ENCODE measurements at places on chromosomes 7 and 10.

- no peak for DNase-seq
These were observed 5.7 kb downstream of the GLRX3 start for GRCh38 chr10:130141878-130142277.

- peak; percentile 27 for DNase-seq
These were observed 23.1 kb downstream of the DNAJB9 start for GRCh38 chr7:108592646-108593201.

- DNase-seq, result no peak
These were observed 369.4 kb upstream of the IGFBP3 start for GRCh38 chr7:46290374-46291049.

DNA sequence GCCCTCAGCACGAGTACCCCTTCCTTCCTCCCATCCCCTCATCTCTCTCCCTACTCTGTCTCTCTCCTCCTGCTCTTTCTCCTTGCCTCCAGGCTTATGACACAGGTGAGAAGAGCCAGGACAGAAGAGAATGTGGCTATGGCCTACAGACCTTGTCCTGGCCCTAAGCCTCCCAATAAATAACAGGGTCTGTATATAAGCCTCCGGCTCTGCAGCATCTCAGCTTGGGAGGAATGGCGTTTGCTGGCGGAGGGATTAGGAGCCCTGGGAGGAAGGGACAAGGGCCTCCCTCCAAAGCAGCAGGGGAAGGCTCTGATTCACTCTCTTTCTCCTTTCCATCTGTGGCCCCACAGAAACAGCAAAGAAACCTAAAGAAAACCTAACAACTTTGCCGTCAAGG, 45.8 kb downstream of the COL13A1 start:
- DNase-seq, result no peak

DNA sequence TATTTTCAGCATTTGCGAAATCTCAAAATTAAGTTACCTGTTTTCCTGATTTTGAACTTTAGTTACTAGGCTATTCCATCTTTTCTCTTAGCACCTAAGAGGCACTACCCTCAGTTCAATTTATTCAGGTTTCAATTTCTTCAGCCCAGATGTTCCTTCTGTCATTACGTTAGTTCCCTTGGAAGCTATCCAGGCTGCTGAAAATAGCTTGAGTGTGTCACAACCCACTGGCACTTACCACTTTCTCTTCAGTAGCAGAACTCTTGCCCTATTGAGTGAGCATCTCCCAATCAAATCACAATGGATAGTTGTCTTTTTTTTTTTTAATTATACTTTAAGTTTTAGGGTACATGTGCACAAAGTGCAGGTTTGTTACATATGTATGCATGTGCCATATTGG, 332.7 kb upstream of the LRGUK start:
- DNase-seq, result peak; percentile 43

DNA sequence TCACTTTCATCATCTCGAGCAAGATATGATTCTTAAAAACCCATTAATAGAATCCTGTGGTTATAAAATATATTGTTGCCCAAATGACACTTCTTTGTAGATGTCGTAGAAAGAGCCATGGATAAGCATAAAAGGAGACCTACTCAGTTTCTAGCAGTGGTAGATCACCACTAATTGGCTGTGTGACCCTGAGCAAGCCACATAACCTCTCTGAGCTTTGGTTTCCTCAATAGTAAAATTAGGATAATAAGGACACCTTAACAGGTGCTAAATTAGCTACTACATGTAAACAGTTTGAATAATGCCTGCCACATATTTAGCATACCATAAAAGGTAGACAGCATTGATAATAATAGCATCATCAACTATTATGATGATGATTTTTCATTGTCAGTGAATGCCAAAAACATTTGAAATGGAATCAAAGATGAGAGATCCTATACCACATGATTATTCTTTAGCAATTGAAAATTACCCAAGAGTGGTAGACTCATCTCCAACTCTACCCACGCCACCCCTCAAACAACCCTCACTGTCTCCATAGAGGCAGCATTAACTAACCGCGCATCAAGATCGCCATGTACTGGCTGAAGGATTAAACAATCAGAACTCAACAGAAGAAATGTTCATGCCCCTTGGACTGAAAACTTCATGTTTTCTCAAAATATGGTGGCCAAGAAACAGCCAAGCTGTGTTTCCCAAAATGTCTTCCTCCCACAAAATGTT, 45.8 kb downstream of the CHST15 start:
- no peak for DNase-seq

DNA sequence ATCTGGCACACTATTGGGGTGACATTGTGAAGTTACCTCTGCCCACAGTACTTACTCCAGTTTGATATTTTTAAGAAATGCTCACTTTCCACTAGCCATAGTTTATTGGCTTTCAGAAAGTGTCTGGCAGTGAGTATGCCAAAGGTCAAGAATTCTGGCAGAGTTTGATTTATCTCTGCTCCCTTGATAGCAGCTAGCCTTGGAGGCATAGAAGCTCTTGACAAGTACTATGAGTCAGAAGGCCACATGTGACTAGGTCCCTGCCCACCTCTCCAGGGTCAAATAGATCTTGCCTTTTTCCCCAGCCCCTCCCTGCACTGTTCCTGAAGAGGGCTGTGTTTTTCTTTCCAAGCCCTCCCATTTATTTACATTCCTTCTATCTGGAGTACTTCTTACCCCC, 202.2 kb downstream of the AUTS2 start:
- no peak for DNase-seq

- DNase-seq, result peak; percentile 38
These were observed 29.0 kb upstream of the GNA12 start for GRCh38 chr7:2873146-2873545.

DNA sequence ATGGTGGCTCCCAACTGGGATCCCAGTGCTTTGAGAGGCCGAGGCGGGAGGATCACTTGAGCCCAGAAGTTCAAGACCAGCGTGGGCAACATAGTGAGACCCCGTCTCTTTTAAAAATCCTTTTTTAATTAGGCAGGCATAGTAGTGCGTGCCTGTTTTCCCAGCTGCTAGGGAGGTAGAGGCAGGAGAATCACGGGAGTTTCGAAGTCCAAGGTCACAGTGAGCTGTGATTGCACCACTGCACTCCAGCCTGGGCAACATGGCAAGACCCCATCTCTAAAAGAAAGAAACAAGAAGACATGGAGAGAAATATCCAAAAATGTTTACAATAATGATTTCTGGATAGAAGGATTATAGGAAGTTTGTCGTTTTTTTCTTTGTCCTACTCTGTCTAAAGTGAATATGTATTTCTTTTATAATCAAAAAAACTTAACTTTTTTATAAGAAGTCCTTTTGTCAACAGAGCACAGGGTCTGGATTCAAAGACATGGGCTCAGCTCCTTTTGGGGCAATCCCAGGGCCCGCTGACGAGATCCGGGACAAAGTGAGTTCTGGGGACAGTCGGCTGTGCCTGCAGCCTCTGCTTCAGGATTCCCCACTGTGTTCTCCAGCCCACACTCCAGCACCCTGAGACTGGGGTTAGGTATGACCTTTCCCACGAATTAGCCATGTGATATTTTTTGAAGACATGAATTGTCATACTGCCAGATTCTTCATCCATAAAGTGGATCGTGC, 45.6 kb downstream of the PDGFA start:
- no peak for DNase-seq

GRCh38 chr10:11357439-11357838, 254.0 kb downstream of the USP6NL start:
- DNase-seq, result peak; percentile 69

DNA sequence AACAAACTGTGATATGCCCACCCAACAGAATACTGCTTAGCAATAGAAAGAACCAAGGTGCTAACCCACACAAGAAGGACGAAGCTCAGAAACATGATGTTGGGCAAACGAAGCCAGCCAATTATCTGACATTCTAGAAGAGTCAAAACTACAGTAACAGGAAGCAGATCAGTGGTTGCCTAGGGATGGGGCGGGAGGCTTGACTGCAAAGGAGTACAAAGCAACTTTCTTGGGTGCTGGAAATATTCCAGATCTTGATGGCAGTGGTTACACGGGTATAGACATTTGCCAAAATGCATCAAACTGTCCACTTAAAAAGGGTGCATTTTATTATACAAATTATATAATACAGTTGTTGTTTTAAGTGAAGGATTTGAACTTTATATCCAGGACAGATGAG, 41.1 kb upstream of the RET start:
- DNase-seq, result no peak

DNA sequence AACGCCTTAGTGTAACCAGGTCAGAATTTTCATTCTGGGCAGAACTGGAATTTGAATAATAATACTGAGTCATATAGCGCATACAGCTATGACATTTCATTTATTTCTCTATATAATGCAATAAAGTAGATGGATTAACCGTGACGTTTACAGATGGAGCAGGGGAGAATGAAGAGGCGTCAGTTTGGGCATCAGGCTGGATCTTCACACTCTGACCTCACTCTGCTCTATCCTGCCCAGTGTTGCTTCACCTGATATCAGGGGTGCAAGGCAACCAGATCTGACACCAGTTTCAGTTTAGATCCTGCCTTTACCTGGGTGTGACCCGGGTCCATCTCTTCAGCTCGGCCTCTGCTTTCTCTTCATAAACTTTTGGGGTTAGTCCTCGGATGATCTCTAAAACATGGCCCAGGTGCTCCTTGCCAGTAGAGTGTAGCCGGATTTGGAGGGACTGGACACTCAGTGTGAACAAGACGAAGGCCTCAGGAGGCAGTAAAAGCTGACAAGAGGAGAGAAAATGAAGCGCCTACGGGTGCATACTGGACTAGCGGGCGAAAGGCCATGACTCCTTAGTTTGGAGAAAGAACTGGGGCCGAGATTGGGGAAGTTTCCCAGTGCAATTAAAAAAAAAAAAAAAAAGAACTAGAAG, 1.4 kb upstream of the ZYX start:
- no peak for DNase-seq

- DNase-seq, result no peak
These were observed 6.0 kb downstream of the SSBP1 start for GRCh38 chr7:141744131-141744530.

GRCh38 chr7:43653891-43654504, 71.1 kb downstream of the STK17A start:
- no peak for DNase-seq

- DNase-seq, result no peak
These were observed 13.2 kb downstream of the ALKBH4 start for GRCh38 chr7:102451371-102452054.

DNA sequence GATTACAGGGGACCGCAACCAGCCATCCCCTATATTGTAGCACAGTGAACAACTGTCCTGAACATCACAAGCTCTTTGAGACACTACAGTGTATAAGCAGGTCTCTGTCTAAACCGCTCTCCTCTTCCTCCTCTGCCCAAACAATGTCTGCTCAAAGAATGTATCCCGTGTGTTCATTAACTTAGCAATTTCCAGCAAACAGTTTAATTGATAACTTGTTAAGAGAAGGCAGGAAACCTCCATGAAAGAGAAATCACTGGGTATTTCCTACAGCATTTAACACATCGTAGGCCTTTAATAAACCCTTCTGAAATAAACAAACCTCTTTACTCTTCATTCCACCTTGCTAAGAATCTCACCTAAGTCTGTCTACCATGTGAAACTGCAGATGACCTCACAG, 1.5 kb downstream of the PMS2 start:
- DNase-seq, result no peak

GRCh38 chr10:8146650-8147049, 92.2 kb downstream of the GATA3 start:
- DNase-seq, result no peak

GRCh38 chr7:68800316-68800715, 798.0 kb upstream of the AUTS2 start:
- DNase-seq, result no peak

All from muscle of leg (tissue), 16 donors.